Activated gamma-delta T cell treated with anti-CD3 and anti-CD28 coated beads, Interleukin-2, amount 50 U/mL, for 16 hours (primary cell): ENCODE measurements at places on chromosomes 3 and 15.
A peak's percentile ranks its signal among the peaks of the same experiment; 100 is the strongest.

GRCh38 chr15:71802770-71803169 is 7.6 kb upstream of the NR2E3 start:
- no peak for DNase-seq

GRCh38 chr3:122986693-122987179 is 40.8 kb downstream of the SEMA5B start:
- DNase-seq = no peak

DNA sequence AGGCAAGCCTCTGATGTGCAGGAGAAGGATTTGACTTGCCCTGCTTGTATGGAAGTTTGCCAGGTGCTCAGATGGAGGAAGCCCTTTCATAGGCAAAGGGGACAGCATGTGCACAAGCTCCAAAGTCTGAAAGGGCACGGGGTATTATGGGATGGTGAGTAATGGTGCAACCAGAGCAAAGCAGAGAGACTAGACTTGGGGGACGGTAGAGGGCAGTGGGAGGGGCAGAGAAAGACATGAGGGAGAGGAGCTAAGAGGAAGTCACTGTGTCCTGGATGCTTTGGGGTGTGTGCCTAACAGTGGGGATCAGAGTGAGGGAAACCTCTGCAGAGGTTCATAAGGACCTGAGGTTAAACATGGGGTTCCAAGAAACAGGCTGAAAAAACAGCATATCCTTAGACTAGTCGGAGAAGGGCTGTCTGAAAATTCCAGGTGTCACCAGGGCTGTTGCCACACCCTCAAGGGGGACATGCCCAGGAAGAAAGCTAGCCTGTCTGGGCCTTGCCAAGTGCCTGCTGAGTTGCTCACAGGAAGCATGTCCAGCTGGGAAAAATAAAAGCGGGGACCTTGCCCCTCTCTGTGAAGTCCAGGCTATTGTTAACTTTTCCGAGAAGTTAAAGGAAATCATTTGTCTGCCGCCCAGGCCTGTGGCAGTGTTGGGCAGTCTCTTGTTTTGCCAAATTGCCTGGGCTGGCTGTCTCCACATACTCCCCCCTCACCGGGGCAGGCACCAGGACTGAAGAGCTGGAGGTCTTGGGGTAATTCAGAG is 47.1 kb downstream of the HRH1 start:
- no peak for DNase-seq

DNA sequence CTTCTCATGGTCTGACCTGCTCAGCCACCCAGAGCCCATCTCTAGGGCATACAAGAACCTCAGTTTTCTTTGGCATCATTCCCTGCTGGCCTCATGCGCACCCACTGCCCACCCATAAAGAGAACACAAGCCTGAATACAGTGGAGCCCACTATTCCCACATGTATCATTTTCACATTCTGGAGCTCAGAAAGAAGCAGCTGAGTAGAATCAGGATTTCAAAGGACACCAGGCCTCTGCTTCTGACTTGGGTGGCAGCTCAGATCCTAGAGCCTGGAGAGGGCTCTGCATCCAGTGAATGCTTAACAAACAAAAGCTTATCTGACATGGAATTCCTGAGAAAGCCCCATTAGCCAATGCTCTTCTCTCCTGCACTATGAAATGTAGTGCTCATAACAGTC is 34.7 kb downstream of the RBP2 start:
- DNase-seq = no peak

GRCh38 chr15:35444557-35445204 is 101.3 kb downstream of the DPH6 start:
- DNase-seq = no peak

- no peak for DNase-seq
Observed at GRCh38 chr3:16520970-16521881, 7.7 kb upstream of the RFTN1 start.

GRCh38 chr3:160081958-160082533 is 93.4 kb downstream of the IL12A start:
- no peak for DNase-seq

GRCh38 chr15:49024840-49025239 is 21.4 kb downstream of the SECISBP2L start:
- DNase-seq = no peak

DNA sequence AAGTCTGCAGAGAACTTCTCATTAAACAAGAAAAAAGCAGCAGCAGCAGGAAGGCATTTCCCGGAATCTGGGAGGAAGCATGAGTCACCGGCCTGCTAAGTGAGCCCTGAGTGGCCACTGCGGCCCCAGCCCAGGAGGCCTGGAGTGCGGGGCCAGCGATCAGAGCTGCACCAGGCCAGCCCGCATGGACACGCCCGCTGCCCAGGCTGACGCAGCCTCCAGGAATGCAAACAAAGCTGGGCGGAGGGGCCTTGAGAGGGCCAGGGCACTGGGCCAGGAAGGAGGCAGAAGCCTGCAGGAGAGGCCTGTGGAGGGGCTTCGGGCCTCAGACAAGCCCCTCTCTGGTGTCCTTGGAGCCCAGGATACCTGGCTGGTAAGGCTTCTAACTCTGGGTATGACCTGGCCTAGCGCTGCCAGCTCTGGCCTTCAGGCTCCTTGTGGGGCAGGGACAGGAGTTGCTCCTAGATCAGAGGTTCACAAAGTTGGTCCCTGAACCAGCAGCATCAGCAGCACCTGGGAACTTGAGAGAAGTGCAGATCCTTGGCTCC is 101.2 kb downstream of the SMAD6 start:
- DNase-seq = no peak

GRCh38 chr15:86556396-86557017 is 476.8 kb downstream of the AGBL1 start:
- no peak for DNase-seq

GRCh38 chr15:43908516-43909050 is 81.8 kb downstream of the WDR76 start:
- DNase-seq = no peak

GRCh38 chr3:184344579-184345316 is 7.3 kb downstream of the FAM131A start:
- no peak for DNase-seq

- DNase-seq = peak; percentile 41
Observed at GRCh38 chr3:45950686-45951600, 7.7 kb downstream of the CXCR6 start.

GRCh38 chr15:41031232-41032078 is 78.2 kb downstream of the CHAC1 start:
- no peak for DNase-seq

DNA sequence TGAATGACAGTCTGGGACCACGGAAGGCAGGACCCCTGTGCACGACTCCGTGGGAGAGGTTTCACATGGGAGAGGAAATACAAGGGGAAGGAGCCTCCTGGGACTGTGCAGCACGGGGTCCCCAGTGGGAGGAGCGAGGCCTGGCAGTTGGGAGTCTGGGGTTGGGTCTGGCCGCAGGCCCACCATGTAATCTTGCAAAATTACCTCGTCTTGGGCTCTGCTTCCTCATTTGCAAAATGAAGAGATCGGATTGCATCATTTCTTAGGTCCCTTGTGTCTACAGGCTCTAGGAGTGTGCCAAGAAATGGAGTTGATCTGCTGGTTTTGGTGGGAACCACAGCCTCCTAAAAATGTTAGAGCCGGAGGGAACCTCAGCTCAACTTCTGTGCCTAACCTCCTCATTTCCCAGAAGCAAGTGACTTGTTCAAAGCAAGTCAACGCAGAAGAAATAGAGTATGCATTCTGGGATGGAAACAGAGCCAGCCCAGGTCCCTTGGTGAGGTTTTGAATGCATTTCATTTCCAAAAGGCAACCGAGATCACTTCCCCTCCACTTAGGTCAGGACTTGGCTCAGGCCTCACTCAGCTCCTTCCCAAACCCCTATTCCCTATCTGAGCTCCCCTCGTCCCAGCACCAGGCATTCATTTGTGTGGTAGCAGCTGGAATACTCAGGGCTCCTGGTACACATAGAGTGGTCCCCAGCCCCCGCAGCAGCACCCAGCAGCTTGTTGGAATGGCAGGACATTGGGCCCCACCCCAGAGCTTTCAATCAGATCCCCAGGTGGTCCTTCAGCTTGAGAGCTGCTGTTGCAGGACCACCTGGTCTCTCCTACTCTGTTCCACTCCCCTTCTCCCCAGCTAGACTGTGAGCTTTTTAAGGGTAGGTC is 267.7 kb downstream of the XXYLT1 start:
- DNase-seq = no peak

DNA sequence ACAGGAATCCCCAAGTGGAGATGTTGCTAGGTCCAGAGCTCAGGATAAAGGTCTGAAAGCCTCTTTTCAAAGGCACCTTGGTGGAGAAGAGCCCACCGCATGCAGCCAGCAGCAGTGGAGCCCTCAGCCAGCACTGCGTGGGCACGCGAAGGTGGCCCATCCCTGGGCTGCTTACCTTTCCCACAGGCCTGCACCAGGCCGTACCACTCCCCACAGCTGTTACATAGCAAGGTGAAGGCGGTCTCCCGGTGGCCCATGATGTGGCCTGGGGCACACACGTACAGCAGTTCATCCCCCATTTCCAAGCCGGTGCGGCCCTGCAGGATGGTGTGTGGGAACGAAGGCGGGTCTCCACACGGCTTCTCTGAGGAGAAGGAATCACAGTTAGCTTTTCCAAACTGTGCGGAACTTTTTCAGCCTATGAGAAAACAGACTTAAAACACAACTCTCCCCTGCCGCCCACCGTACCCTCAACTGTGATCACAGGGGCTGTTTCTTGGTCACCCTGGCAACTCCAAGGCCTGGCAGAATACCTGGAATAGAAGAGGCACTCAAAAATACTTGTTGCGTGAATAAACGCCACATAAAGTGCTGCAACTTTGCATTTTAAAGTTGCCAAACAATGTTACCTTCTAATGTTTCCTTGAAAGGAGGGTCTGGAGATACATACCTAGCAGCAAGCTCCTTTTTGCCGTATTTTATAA is 43.7 kb downstream of the SUSD5 start:
- DNase-seq = no peak

- no peak for DNase-seq
Observed at GRCh38 chr15:90552162-90552928, 22.6 kb downstream of the CRTC3 start.

GRCh38 chr15:101618851-101619614 is 33.1 kb downstream of the TM2D3 start:
- DNase-seq = no peak

- DNase-seq = no peak
Observed at GRCh38 chr3:69738859-69739203, 433 bp upstream of the MITF start.

GRCh38 chr15:92892201-92892555 is 7.9 kb upstream of the CHD2 start:
- no peak for DNase-seq

DNA sequence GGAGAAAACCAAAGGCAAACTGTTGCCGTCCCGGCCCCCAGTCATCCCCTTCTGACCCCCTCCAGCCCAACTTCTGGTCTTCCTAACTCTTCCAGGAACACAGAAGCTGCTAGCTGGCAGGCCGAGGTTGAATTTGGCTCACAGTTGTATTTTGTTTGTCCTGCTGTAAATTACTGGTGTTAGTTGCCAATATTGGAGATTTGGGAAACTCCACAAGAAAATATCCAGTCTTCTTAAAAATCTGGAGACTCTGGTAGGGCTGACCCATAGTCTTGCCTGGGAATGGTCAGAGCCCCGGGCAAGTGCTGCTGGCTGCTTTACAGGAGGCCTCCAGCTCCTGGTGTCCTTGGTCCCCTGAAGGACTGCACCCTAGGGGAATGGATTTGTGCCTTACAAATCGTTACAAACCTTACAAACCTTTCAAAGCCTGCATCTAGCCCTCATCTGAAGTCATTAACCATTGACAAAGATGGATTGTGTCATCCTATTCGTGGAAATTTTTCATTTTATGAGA is 112.0 kb upstream of the MCTP2 start:
- no peak for DNase-seq

DNA sequence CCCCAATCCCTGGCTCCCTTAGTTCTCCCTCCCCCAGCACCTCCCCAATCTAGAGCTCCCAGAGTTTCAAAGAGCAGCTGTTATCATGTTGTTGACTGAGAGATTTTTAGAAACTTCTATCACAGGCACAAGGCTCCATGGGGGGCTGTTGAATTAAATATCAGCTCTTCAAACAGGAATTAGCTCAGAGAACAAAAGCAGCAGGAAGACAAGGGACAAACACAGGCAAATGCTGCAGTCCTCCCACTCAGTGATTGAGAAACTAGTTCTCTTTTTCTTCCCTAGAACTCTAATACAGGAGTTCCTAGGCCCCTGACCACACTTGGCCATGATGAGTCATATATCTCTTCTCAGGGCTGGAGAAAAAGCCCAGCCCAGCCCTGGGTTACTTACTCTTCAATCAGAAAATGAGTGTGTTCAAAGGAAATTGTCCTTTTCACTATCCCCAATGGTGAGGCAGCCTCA is 262.1 kb downstream of the IGSF11 start:
- no peak for DNase-seq

DNA sequence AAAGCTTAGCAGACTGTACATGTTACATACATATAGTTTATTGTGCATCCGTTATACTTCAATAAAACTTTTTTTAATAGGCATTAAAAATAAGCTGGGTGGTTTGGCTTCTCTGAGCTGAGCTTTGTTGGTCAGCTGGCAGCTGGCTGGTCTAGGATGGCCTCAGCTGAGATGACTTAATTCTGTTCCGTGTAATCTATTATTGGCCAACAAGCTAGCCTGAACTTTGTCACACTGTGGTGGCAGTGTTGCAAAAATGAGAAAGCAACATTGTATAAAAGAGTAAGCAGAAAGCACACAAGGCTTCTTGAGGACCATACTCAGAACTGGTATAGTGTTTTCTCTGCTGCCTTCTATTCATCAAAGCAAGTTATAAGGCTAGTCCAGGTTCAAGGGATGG is 45.2 kb downstream of the CGGBP1 start:
- DNase-seq = no peak

- DNase-seq = no peak
Observed at GRCh38 chr3:32453346-32453745, 49.3 kb downstream of the CMTM6 start.

GRCh38 chr15:65263313-65263712 is 23.4 kb downstream of the PARP16 start:
- no peak for DNase-seq

GRCh38 chr15:42921342-42921731 is 759 bp upstream of the TTBK2 start:
- peak; percentile 14 for DNase-seq

- peak; percentile 29 for DNase-seq
Observed at GRCh38 chr3:138833899-138834595, 681 bp downstream of the PIK3CB start.
